ENCODE measurements at places on chromosomes 7 and 10. TPM values are rescaled to one million over a fixed set of nuclear protein-coding genes. Genes with fewer than 3 reads are reported as not detected.

Gene KNDC1
- total RNA-seq = not detected

Gene CPEB3
- 2.1 TPM for total RNA-seq

Gene TAS2R41
- not detected for total RNA-seq

Gene RET
- not detected for total RNA-seq

DNA sequence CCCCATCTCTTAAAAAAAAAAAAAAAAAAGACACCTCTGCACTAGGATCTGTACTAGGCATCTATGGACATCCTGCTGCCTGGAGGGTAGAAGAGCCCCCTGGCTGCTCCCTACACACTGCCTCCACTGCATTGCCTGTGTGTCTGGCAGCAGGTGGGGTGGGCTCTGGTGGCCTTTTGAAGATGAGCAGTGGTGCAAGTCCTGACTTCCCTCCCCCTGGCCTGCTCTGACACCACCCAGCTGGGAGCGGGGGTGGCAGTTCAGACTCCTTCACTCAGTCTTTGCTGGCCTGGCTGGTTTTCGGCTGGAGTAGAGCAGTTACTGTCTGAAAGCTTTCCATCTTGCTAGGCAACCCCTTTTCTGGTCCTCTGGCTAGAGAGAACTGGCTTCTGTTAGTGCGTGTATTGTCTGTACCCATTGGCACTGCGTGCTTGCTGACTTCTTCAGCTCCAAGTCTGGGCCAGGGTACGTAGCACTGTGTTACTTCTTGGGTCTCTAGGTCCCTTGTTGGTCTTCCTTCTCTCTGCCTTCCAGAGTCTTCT, 17.6 kb downstream of the C10orf62 start:
- DNase-seq = no peak

Gene PARP12
- total RNA-seq = 24.7 TPM

- no peak for DNase-seq
Measured at GRCh38 chr10:30387646-30388243, 38.7 kb upstream of the MTPAP start.

- no peak for DNase-seq
Measured at GRCh38 chr10:74831518-74832120, 5.2 kb downstream of the KAT6B start.

Gene VWDE
- total RNA-seq = 0.71 TPM

DNA sequence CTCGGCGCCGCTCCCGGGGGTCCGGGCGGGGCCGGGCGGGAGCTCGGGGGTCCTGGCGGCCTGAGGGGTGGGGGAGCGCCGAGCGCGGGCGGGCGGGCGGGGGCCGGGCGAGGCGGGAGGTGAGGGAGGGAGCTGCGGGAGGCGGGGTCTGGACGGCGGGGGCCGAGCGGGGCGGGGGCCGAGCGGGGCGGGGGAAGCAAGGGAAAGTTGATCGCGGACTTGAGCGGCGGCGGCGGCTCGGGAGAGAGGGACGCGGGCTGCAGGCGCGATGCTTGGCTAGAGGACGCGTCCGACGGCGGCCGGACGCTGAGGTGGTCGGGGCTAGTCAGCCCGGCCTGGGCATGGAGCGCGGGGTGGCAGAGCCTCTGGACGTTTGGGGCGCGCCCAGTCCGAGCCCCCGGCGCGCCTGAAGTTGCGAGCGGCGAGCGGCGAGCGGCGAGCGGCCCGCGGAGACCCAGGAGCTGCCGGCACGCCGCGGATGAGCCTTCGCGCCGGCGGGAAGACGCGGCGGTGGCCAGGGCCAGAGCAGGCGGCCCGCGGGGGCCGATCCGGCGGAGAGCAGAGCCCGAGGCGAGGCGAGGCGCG, at the start of gene CDH23:
CDH23 (plus strand) TSS at position 210 of the 585 bp plus-strand sequence. CDS start 42,912 bp downstream, outside the sequence.
- DNase-seq = no peak

Gene CCL24
- total RNA-seq = not detected

DNA sequence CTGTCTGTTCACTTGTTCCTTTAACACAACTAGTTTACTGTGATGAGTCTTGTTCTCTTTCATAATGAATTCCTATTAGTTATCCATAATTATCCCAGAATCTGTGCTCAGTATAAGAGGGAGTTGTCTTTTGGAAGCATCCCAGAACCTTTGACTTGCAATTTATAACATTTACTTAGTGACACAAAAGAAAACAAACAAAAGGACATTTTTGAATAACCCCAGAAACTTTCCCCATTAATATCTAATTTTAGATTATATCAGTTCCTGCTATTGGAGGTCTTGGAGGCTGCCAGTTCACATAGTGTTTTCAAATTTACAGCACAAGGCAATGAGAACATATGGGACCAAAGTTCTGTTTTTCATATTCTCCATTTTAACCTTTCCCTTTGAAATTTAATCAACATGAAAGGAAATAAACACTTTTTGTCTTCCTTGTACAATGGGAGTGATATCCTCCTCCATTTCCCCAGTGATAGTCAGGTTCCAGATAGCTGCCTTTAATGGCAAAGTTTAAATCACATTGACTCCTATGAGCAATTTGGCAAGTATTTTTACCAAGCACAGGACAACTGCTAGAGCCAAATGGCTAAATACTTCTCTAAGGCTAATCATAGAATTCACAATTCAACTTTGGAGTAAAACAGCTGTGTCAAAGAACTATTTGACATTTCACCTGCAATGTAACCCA, 37.1 kb upstream of the GNAT3 start:
- DNase-seq = no peak

GRCh38 chr7:117283371-117283770, 39.5 kb downstream of the WNT2 start:
- DNase-seq = no peak

Gene SYT15B
- total RNA-seq = 0.13 TPM

GRCh38 chr7:151381348-151382078, 28.3 kb downstream of the WDR86 start:
- peak; percentile 73 for DNase-seq

- no peak for DNase-seq
Measured at GRCh38 chr7:17611611-17612010, 313.2 kb downstream of the AHR start.

GRCh38 chr10:125084614-125085257, 75.6 kb downstream of the CTBP2 start:
- DNase-seq = no peak

Gene ARHGAP19
- total RNA-seq = 23.3 TPM

DNA sequence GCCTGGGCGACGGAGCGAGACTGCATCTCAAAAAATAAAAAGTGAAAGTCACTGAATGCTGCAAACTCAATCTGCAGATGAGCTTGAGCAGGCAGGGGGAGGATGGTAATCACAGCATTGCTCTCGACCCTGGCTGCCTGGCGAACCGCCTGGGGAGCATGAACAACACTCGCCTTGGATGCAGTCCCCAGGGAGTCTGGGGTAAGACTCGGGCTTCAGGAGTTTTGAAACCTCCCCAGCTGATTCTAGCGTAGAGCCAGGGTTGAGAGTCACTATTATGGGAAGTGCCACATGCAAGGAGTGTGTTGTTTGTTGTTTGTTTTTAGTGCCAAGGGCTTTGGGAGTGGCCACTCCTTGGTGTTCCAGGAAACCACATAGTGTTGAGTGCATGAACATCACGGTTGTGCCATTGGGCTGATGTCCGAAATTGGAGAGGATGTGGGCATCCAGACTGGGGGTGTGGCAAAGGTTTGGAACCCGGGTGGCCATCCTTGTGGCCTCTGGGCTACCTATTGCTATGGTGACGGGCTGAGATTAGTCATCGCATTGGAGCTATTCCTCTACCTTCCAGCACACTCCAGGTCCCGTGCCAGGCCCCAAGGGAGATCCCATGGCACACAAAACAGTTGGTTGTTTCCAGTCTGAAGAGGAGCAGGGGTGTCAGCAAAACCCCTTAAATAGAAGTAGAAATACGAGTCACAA, 92.6 kb downstream of the RGS10 start:
- no peak for DNase-seq

GRCh38 chr10:77844713-77845445, 81.7 kb downstream of the DLG5 start:
- no peak for DNase-seq

GRCh38 chr10:112512294-112512693, 65.3 kb downstream of the VTI1A start:
- no peak for DNase-seq

Gene GDF2
- not detected for total RNA-seq

Gene GPR37
- not detected for total RNA-seq

DNA sequence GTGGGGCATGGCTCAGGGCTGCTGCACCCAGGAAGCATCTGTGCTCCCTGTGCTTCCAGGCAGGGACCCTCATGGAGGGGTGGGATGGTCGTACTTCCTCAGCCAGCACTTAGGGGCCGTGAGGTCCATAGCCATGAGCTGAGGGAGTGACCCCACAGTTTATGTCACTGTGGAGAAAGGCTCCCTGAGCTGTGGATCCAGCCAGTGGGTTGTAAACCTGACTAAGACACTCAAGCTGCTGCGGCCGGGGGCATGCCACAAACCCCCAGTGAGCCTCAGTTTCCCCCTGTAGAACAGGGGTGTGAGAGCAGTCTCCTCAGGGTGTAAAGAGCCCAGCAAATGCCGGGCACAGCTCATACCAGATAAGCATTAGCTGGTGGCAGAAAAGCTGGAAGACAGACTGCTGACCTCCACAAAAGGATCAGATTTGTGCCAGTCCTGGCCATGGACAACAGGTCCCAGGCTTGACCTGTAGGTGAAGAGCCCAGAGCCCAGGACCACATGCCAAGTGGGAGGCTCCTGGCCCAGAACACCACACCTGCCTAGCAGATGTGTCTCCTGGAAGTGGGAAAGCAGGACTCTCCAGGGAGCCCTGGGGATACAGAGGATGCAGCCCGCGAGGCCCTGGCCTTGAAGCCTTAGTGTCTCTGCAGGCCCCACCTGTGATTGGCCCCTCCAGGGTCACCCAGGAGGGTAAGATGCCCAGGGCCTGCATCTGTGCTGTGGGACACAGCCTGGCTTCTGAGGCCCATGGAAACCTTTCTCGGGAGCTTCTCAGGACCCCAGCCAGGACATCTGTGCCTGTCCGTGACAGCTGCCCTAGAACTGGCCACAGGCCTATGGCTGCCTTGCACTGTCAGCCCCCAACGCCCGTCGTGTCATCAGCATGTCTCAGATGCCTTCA, 78.1 kb upstream of the RET start:
- DNase-seq = no peak

- DNase-seq = no peak
Measured at GRCh38 chr10:24439935-24440334, 231.0 kb downstream of the KIAA1217 start.

Gene TECPR1
- total RNA-seq = 34.2 TPM

DNA sequence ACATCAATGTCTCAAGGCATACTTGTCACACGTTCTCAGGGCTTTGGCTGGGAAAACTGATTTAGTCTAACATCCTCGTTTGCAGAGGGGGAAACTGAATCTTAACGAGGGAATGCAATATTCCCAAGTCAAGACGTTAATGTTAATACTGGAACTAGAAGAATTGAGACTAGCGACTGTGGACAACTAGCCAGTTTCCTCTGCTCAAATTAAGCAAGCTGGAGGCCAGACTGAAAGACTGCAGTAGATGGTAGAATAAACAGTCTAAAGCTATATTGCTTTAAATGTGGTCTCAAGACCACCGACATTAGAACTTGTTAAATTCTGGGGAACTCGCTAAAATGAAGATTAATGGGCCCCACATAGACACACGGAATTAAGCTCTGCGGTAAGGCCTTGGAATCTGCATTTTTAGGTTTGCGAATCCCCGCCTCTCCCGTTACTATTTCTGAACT, 639 bp upstream of the TFAM start:
- no peak for DNase-seq

DNA sequence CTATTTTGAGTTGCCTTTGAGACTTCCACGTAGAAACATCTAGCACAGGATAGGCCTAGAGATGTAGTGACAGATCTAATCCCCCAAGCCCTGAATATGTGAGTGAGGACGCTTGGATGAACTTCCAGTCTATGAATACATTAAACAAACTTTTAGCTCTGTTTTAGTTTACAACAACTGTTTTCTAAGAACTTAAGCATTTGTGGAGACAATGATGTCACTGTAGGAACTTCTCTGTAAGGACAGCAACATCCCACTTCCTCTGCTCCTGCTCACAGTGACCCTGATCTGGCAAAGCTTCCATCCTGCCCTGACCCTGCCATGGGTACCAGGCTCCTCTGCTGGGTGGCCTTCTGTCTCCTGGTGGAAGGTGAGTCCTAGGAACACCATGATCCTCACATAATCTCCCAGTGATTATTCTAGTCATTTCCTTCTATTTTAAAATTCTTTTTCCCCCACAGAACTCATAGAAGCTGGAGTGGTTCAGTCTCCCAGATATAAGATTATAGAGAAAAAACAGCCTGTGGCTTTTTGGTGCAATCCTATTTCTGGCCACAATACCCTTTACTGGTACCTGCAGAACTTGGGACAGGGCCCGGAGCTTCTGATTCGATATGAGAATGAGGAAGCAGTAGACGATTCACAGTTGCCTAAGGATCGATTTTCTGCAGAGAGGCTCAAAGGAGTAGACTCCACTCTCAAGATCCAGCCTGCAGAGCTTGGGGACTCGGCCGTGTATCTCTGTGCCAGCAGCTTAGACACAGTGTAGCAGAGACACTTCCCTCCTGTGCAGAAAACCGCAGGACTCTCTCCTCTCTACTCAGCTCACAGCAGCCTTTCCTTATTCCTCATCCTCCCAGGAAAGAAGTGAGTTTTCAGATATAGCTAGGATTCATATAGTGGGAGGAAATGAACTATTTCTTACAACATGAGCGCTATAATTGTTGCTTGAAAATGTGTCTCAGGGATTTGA, 194.4 kb upstream of the PRSS1 start:
- no peak for DNase-seq

Gene TACC2
- not detected for total RNA-seq

DNA sequence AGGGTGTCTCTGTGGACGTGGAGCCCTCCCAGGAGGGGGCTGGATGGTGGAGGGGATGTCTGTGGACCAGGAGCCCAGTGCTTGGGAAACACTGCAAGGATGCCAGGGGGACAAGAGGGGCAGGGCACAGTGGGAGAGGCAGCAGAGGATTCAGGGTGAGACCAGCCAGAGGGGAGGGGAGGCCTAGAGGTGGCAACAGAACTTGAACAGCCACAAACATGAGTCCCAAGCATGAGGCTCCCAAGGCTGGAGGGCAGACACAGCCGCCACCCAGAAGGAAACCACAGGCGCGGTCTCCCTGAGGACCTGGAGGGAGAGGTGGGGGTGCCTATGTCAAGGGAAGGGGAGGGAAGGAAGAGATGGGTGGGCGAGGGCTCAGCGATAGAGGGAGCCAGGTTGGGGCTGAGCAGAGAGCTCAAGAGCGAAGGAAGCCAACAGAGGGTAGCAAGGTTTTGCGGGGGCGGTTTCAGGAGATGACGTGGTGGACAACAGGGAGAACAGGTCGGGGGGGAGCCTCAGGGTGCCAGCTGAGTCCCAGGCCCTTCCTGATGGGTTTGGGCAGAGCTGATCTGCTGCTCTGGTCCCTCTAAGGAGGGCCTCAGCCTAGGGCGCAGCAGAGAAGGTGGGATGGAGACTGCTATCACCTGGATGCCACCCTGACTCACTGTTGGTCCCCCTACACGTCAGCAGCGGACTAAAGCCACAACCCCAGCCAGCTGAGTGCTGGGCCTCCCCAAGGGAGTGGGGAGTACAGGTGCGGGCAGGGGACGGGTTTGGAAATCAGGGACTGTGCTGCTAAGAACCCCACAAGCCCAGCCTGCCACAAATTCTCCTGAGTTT, 6.7 kb upstream of the PILRA start:
- DNase-seq = no peak
